ENCODE measurements at places on chromosomes 16 and 17.
A peak's percentile ranks its signal among the peaks of the same experiment; 100 is the strongest.

DNA sequence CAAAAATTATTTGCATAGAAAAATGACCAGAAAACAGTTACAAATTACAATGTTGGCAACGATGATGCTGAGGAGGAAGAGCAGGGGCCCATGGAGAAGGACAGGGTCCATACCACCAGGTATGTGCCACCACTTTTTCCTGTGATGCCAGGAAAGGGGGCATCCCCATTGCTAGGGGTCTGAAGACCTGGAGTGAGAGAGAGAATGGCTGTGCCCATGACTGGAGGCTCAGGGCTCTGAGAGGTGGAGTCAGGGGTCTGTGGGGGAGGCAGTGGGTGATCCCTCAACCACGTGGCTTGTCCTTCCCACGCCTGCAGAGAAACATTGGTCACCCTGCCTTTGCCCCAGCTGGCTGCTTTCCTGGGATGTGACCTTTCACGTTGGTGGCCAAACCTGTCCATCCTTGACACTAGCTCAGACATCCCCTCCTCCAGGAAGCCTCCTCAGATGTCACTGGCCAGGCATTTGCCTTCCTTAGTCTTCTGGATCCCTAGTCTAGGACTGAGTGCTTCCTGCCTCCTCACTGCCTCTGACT is 51.4 kb downstream of the SOCS1 start:
- peaks cover 19% of the 10 kb centered on the region for H3K27me3 ChIP-seq
- no peak overlapping the region for H3K4me3 ChIP-seq
- H3K27ac ChIP-seq: no peak overlapping the region
- no peak for DNase-seq

- no peak overlapping the region for H3K27ac ChIP-seq
- no peak for DNase-seq
- no peak overlapping the region for H3K4me3 ChIP-seq
- H3K36me3 ChIP-seq: no peaks in the 10 kb centered on the region
- H3K4me1 ChIP-seq: no peaks in the 10 kb centered on the region
Measured at GRCh38 chr16:49341706-49342105, 31.9 kb upstream of the C16orf78 start.

- no peaks in the 10 kb centered on the region for H3K27me3 ChIP-seq
- H3K4me1 ChIP-seq: peaks cover 20% of the 10 kb centered on the region
- H3K36me3 ChIP-seq: peaks cover 2% of the 10 kb centered on the region
- no peak overlapping the region for H3K4me3 ChIP-seq
- no peak for DNase-seq
- no peak overlapping the region for H3K27ac ChIP-seq
Measured at GRCh38 chr17:72730077-72730476, 362.4 kb downstream of the SLC39A11 start.

- no peak overlapping the region for H3K27ac ChIP-seq
- no peaks in the 10 kb centered on the region for H3K36me3 ChIP-seq
- H3K4me3 ChIP-seq: no peak overlapping the region
Measured at GRCh38 chr17:68794636-68795434, 160.4 kb downstream of the ABCA8 start.

DNA sequence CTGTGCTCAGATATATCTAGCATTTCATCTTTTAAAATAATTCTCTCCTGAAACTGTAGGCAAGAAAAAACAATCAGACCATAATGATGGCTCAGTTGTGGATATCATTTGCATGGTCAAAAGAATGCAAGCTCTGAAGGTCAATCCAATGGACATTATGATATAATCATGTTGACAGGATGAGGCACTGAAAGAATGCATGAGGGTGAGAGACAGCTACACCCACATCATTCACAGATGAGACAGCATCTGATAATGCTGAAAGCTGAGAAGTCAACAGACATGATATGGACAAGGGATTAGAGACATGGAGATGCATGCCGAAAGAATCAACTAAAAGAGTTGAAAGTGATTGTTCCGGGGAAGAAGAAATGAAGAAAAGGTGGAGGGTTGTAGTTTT is 346.4 kb upstream of the CDH5 start:
- H3K4me1 ChIP-seq: no peaks in the 10 kb centered on the region
- no peaks in the 10 kb centered on the region for H3K36me3 ChIP-seq
- no peak overlapping the region for H3K27ac ChIP-seq
- H3K27me3 ChIP-seq: peaks cover 6% of the 10 kb centered on the region

- peak overlapping the region; percentile 92 for H3K27ac ChIP-seq
- H3K4me3 ChIP-seq: peak overlapping the region; percentile 94
Measured at GRCh38 chr17:77959926-77960521, 1.5 kb downstream of the TNRC6C start.

GRCh38 chr17:79258041-79258440 is 183.4 kb downstream of the ENGASE start:
- no peaks in the 10 kb centered on the region for H3K4me1 ChIP-seq
- no peak overlapping the region for H3K4me3 ChIP-seq
- H3K27me3 ChIP-seq: peaks cover 37% of the 10 kb centered on the region
- peaks cover 4% of the 10 kb centered on the region for H3K36me3 ChIP-seq
- H3K27ac ChIP-seq: no peak overlapping the region
- no peak for DNase-seq

- peaks cover 34% of the 10 kb centered on the region for H3K4me1 ChIP-seq
- H3K27ac ChIP-seq: peak overlapping the region; percentile 87
- no peaks in the 10 kb centered on the region for H3K27me3 ChIP-seq
- peak overlapping the region; percentile 13 for H3K4me3 ChIP-seq
- H3K36me3 ChIP-seq: peaks cover 45% of the 10 kb centered on the region
Measured at GRCh38 chr17:58092101-58092796, 9.0 kb downstream of the DYNLL2 start.

GRCh38 chr17:19376811-19377210 is 1.5 kb upstream of the MAPK7 start:
- H3K4me3 ChIP-seq: peak overlapping the region; percentile 93
- H3K4me1 ChIP-seq: peaks cover 26% of the 10 kb centered on the region
- no peaks in the 10 kb centered on the region for H3K27me3 ChIP-seq
- no peak for DNase-seq
- peaks cover 20% of the 10 kb centered on the region for H3K36me3 ChIP-seq

GRCh38 chr16:4624827-4625559 is 367 bp downstream of the MGRN1 start:
- H3K36me3 ChIP-seq: peaks cover 19% of the 10 kb centered on the region
- no peaks in the 10 kb centered on the region for H3K27me3 ChIP-seq
- H3K4me1 ChIP-seq: peaks cover 27% of the 10 kb centered on the region
- H3K4me3 ChIP-seq: peak overlapping the region; percentile 88
- H3K27ac ChIP-seq: peak overlapping the region; percentile 97
- peak; percentile 65 for DNase-seq

DNA sequence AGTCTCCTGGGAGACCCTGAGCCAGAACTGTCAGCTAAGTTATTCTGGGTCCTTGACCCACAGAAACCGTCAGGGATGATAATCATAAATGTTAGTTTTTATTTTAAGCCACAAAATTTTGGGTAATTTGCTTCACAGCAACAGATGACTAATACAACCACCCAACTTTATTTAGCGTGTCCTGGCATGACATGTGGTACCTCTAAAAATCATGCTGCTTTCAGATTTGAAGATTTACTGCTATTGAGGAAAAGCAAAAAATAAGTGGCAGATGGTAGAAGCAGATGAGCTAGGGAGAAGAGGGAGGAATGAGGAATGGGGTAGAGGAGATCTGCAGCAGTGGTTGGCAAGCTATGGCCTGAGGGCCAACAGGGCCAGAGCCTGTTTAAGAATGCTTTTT is 90.4 kb downstream of the TMEM100 start:
- H3K27me3 ChIP-seq: peaks cover 26% of the 10 kb centered on the region
- no peak overlapping the region for H3K27ac ChIP-seq
- H3K4me1 ChIP-seq: no peaks in the 10 kb centered on the region
- no peak for DNase-seq
- no peaks in the 10 kb centered on the region for H3K36me3 ChIP-seq

DNA sequence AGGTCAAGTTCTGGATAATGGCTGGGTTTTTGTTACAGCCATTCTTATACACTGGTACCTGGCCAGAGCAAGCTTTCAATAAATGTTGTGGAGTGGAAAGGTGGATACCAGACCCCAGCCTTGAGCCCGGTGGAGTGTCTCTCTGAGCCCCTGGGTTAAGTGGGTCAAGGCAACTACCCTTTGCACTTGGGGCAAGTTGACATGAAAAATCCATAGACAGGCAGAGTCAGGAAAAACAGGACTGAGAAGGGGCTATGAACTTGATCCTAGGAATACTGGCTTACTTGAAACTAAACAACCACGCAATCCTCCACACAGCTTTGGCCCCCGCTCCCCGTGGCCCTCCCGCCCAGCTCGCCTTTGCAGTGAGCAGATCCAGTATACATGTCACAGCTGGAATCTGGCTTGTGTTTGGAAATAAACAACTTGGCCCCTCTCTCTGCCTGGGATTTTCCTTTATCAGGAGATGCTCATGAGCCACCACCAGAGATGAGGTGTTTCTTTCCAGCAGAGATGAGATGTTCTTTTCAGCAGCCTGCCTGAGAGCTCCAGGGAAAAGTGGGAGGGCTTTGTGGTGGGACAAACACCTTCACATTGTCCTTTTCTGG is 65.9 kb downstream of the KSR1 start:
- no peaks in the 10 kb centered on the region for H3K36me3 ChIP-seq
- H3K4me1 ChIP-seq: peaks cover 47% of the 10 kb centered on the region
- no peak for DNase-seq
- no peak overlapping the region for H3K27ac ChIP-seq
- no peaks in the 10 kb centered on the region for H3K27me3 ChIP-seq

DNA sequence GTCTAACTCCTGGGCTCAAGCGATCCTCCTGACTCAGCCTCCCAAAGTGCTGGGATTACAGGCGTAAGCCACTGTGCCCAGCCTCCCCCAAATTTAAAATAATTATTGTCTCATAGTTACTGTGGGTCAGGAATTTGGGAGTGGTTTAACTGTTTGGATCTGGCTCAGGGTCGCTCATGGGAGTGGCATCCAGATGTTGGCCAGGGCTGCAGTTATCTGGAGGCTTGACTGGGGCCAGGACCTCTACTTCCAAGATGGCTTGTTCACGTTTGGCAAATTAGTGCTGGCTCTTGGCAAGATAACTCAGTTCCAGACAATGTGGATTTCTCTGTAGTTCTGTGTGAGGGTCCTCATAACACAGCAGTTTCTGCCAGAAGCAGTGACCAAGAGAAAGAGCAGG is 8.0 kb downstream of the TEN1 start:
- H3K4me1 ChIP-seq: no peaks in the 10 kb centered on the region
- H3K27ac ChIP-seq: no peak overlapping the region
- H3K27me3 ChIP-seq: no peaks in the 10 kb centered on the region
- no peak overlapping the region for H3K4me3 ChIP-seq

DNA sequence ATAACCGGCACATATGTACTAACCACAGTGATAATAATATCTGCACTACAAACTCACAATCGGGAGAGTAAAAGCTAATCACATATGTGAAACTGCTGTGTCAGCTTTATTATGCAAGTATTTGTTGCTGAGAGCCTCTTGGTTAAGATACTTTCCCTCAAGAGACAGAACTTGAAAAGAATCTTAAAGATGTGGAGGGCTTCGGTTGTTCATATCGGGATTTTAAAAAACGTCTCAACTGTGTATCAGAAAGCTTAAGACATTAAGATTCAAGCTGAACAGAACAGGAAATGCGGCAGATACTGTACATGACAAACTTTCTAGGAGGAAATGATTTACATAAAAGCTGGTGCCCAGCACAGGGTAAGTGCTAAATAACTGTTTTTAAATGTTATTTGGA is 27.5 kb upstream of the HLF start:
- H3K36me3 ChIP-seq: peaks cover 6% of the 10 kb centered on the region
- DNase-seq: no peak
- H3K27ac ChIP-seq: peak overlapping the region; percentile 84
- H3K27me3 ChIP-seq: no peaks in the 10 kb centered on the region
- H3K4me1 ChIP-seq: peaks cover 7% of the 10 kb centered on the region
- H3K4me3 ChIP-seq: peak overlapping the region; percentile 74

GRCh38 chr16:2160915-2161551 is 5.5 kb downstream of the TRAF7 start:
- peak overlapping the region; percentile 51 for H3K27ac ChIP-seq
- no peak overlapping the region for H3K4me3 ChIP-seq
- peaks cover under 1% of the 10 kb centered on the region for H3K36me3 ChIP-seq
- H3K27me3 ChIP-seq: no peaks in the 10 kb centered on the region
- peaks cover 34% of the 10 kb centered on the region for H3K4me1 ChIP-seq

- no peak for DNase-seq
- H3K27me3 ChIP-seq: no peaks in the 10 kb centered on the region
- no peak overlapping the region for H3K4me3 ChIP-seq
- peaks cover 2% of the 10 kb centered on the region for H3K4me1 ChIP-seq
- peak overlapping the region; percentile 38 for H3K27ac ChIP-seq
- H3K36me3 ChIP-seq: peaks cover 11% of the 10 kb centered on the region
Measured at GRCh38 chr16:17125671-17126070, 345.1 kb downstream of the XYLT1 start.

DNA sequence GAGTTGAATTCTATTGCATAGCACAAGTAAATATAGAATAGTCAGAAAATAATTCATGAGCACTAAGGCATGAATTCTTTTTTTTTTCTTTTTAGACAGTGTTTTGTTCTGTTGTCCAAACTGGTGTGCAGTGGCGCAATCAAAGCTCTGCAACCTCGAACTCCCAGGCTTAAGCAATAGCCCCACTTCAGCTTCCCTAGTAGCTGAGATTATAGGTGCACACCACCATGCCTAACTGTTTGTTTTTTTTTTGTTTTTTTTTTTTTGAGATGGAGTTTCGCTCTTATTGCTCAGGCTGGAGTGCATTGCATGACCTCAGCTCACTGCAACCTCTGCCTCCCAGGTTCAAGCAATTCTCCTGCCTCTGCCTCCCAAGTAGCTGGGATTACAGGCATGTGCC is 16.6 kb downstream of the TUBD1 start:
- no peak overlapping the region for H3K27ac ChIP-seq
- no peak for DNase-seq
- peaks cover 64% of the 10 kb centered on the region for H3K36me3 ChIP-seq
- no peaks in the 10 kb centered on the region for H3K27me3 ChIP-seq

- H3K36me3 ChIP-seq: peaks cover 62% of the 10 kb centered on the region
- no peak for DNase-seq
- peak overlapping the region; percentile 98 for H3K4me3 ChIP-seq
- no peaks in the 10 kb centered on the region for H3K27me3 ChIP-seq
- peaks cover 53% of the 10 kb centered on the region for H3K4me1 ChIP-seq
- peak overlapping the region; percentile 93 for H3K27ac ChIP-seq
Measured at GRCh38 chr17:74749279-74750038, 1.0 kb downstream of the NHERF1 start.

DNA sequence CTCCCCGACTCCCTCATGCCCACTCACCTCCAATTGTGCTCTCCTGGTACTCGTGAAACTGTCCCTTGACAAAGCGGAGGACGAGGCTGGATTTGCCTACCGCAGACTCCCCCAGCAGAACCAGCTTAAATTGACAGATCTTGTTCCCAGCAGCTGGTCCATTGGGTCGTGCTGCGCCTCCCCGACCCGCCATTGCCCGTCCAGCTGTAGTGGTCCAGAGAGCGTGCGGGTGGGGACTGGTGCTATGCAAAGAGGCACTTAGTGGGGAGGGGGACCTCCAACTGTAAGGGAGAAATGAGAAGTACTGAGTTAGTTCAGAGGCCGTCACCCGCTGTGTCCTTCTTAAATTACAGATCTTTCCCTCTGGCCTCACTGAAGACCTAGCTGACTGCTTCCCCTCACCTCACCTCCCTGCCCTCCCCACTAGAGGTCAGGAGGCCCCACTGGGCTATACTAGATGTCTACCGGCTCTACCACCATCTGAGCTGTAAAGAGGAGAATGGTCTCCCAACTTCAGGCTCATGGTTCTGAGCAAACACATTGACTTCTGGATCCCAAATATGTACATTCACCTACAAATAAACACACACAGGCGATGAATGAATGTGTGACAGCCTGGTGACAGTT is 7.8 kb downstream of the HSPB9 start:
- no peak overlapping the region for H3K4me3 ChIP-seq
- H3K4me1 ChIP-seq: peaks cover 26% of the 10 kb centered on the region
- no peak for DNase-seq
- peak overlapping the region; percentile 23 for H3K27ac ChIP-seq
- no peaks in the 10 kb centered on the region for H3K27me3 ChIP-seq
- peaks cover 57% of the 10 kb centered on the region for H3K36me3 ChIP-seq
